Aortic smooth muscle cell (primary cell): ENCODE measurements at places on chromosomes 4 and X. TPM values are rescaled to one million over a fixed set of nuclear protein-coding genes. Genes with fewer than 3 reads are reported as not detected.

LRP2BP gene
- total RNA-seq: 0.56 and 0.79 TPM in 2 replicates

TEX13B gene
- not detected in 2 replicates for total RNA-seq

FREM3 gene
- 0.40 and 0.44 TPM in 2 replicates for total RNA-seq

STS gene
- total RNA-seq: 9.7 and 10.7 TPM in 2 replicates

NPFFR2 gene
- total RNA-seq: not detected in 2 replicates

EXOC1L gene
- not detected in 2 replicates for total RNA-seq

BTK gene
- not detected in 2 replicates for total RNA-seq

TBC1D8B gene
- total RNA-seq: 9.4 and 11.3 TPM in 2 replicates

DMRTC1 gene
- total RNA-seq: not detected in 2 replicates

FHL1 gene
- total RNA-seq: 168 and 339 TPM in 2 replicates

BEX2 gene
- 0.68 and 0.79 TPM in 2 replicates for total RNA-seq

NEUROG2 gene
- total RNA-seq: not detected in 2 replicates

NPNT gene
- 0.06 TPM in 1 of 2 replicates, not detected in the other for total RNA-seq

HGFAC gene
- total RNA-seq: not detected in 2 replicates

BMX gene
- 2.6 and 4.6 TPM in 2 replicates for total RNA-seq

CD99 gene
- total RNA-seq: 216 and 327 TPM in 2 replicates

PIM2 gene
- 2.7 and 3.3 TPM in 2 replicates for total RNA-seq

SRPX gene
- total RNA-seq: 65.0 and 70.6 TPM in 2 replicates

CTBP1 gene
- 139 and 168 TPM in 2 replicates for total RNA-seq

MAML3 gene
- total RNA-seq: 0.92 and 0.93 TPM in 2 replicates

GPRASP2 gene
- 16.2 and 17.8 TPM in 2 replicates for total RNA-seq

ZNF41 gene
- 5.5 and 7.4 TPM in 2 replicates for total RNA-seq

RPS6KA6 gene
- 0.79 and 1.3 TPM in 2 replicates for total RNA-seq

FANCB gene
- total RNA-seq: 5.9 and 6.5 TPM in 2 replicates

RAI2 gene
- total RNA-seq: 1.6 and 3.0 TPM in 2 replicates

HTN1 gene
- not detected in 2 replicates for total RNA-seq

ZBTB33 gene
- total RNA-seq: 6.1 and 8.2 TPM in 2 replicates

PLK4 gene
- 7.0 and 15.7 TPM in 2 replicates for total RNA-seq

ALAS2 gene
- not detected in 2 replicates for total RNA-seq

TCEAL6 gene
- not detected in 2 replicates for total RNA-seq

PHOX2B gene
- total RNA-seq: not detected in 2 replicates

SNCA gene
- 1.4 and 2.4 TPM in 2 replicates for total RNA-seq

ARX gene
- not detected in 2 replicates for total RNA-seq

MAGEE1 gene
- total RNA-seq: 2.1 TPM in 2 replicates

ADGRG4 gene
- total RNA-seq: not detected in 2 replicates

CCNQ gene
- 28.3 and 30.9 TPM in 2 replicates for total RNA-seq

ITM2A gene
- 0.13 and 1.4 TPM in 2 replicates for total RNA-seq

GAGE13 gene
- total RNA-seq: not detected in 2 replicates

STATH gene
- total RNA-seq: not detected in 2 replicates

IQCM gene
- not detected in 2 replicates for total RNA-seq

EVC gene
- 39.4 and 47.8 TPM in 2 replicates for total RNA-seq

TRIM61 gene
- 0.92 and 1.4 TPM in 2 replicates for total RNA-seq

PGM2 gene
- 42.3 and 47.4 TPM in 2 replicates for total RNA-seq

AADAT gene
- 2.7 and 3.3 TPM in 2 replicates for total RNA-seq

COL25A1 gene
- 0.06 and 0.13 TPM in 2 replicates for total RNA-seq

SPACA5B gene
- total RNA-seq: not detected in 2 replicates

TRPC3 gene
- total RNA-seq: under 0.01 TPM in 2 replicates

EMCN gene
- 3.7 and 7.6 TPM in 2 replicates for total RNA-seq

TCEAL3 gene
- total RNA-seq: 22.6 and 27.9 TPM in 2 replicates

TECRL gene
- total RNA-seq: not detected in 2 replicates

CENPE gene
- 10.5 and 14.5 TPM in 2 replicates for total RNA-seq

MAGEA10 gene
- total RNA-seq: not detected in 2 replicates

ARAP2 gene
- total RNA-seq: 0.06 and 0.40 TPM in 2 replicates

TRO gene
- 5.8 and 8.1 TPM in 2 replicates for total RNA-seq

RAB33A gene
- total RNA-seq: 0.53 and 0.93 TPM in 2 replicates

GPC4 gene
- 0.53 and 1.1 TPM in 2 replicates for total RNA-seq

ADGRL3 gene
- total RNA-seq: 0.06 and 3.0 TPM in 2 replicates

SLC2A9 gene
- total RNA-seq: 1.1 and 2.6 TPM in 2 replicates

PCDH11X gene
- 0.19 TPM in 1 of 2 replicates, not detected in the other for total RNA-seq

MAGEA8 gene
- not detected in 2 replicates for total RNA-seq
